Suppressor macrophage treated with lipopolysaccharide for 1 hour (primary cell): ENCODE measurements at places on chromosomes 2 and 18.
A peak's percentile ranks its signal among the peaks of the same experiment; 100 is the strongest.

DNA sequence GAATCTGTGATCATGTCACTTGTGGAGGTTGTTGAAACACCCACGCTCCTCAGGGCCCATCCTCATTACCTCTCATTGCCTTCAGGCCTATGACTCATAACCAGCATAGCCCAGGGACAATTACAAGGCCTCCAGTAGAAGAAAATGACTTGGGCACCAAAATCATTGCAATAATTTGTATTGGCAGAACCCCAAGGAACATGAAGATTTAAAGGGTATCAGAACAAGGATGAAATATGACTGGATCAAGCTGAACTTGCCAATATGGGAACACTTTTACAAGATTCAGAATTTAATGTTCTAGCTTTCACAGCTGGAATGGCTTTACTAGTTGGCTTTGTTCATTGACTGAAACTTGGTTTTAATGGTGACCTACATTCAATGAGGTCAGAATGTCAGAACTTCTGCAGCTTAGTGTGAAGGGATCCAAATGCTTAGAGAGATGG, 156.4 kb downstream of the COPS8 start:
- peak; percentile 59 for DNase-seq

DNA sequence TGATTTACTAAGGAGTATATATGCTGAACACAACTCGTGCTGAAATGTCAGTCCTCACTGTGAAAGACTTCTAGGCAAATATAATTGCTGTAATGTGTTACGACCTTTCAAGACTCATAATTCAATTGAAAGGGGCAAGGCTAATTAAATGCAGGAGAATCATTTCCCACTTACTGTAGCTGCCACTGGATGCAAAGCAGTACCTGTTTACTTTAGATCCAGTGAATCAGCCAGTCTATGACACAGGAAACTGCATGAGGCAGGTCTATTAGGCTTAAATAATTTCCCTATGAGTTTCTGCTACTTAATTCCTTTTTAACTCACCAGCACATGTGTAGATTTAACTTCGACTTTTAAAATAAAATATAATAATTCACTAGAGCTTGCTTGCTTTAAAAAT, 125.6 kb downstream of the CTNNA2 start:
- DNase-seq = no peak

DNA sequence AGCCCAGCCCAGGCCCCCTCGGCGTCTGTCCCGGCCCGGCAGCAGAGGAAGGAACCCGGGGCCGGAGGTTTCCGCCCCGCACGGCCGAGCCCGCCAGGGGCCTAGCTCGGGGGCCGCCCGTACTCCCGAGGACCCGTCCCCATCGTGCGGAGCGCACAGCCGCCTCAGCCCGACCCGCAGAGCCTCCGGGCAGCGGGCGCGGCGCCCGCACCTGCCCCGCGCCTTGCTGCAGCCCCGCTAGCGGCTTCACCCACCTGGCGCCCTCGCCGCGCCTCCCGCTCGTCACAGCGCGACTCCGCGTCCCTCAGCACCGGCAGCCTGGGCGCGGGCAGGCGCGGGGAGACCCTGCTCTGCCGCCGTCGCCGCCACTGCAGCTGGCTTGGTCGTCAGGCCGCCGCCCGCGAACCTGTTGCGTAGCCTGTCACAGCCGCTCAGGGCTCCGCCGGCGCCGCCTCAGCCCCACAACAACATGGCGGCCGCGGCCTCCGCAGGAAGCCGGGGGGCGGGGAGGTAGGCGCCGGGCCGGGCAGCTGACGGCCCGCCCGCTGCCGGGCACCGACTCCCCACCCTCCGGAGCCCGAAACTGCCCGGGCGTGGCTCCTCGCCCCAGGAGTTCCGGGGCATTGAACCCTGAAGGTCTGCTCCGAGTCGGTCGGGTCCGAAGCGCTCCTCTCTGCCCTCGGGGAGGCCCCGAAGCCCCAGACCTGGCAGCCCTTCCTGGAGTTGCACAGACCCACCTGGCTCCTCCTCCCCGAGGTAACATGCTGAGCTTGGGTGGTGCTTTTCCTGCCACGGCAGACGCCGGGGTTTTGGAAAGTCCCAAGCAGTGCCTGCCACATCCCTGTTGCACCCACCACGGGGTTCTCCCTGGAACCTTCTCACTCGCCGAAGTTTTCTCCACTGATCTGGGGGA, at the start of gene ITSN2:
TSS of gene ITSN2 (minus strand) at position 487 of the 913 bp plus-strand sequence. CDS start 32,454 bp downstream, outside the sequence.
- peak; percentile 88 for DNase-seq

GRCh38 chr18:55830544-55830943, 242.6 kb upstream of the TCF4 start:
- DNase-seq = peak; percentile 36

DNA sequence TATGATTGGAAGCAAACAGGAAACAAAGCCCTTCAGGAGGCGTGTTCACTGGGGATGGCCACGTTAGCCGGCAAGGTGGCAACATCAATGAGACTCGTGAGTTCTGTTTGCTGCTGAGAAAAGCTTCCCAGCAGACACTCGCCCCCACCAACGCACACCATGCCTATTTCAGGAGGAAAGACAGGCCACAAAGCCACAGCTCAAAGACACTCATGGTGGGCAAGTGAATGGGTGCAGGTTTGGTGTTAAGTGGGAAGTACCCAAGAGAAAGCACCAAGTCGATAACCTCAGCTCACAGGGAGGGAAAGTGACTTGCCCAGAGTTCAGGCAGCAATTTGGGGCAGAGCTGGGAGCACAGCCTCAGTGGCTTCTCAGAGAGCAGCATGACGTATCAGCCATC, 10.5 kb upstream of the MTERF4 start:
- DNase-seq = no peak

- DNase-seq = no peak
These were observed 13.9 kb downstream of the CROCC2 start for GRCh38 chr2:240919786-240920782.

GRCh38 chr2:195602687-195603086, 54.3 kb upstream of the SLC39A10 start:
- DNase-seq = no peak

DNA sequence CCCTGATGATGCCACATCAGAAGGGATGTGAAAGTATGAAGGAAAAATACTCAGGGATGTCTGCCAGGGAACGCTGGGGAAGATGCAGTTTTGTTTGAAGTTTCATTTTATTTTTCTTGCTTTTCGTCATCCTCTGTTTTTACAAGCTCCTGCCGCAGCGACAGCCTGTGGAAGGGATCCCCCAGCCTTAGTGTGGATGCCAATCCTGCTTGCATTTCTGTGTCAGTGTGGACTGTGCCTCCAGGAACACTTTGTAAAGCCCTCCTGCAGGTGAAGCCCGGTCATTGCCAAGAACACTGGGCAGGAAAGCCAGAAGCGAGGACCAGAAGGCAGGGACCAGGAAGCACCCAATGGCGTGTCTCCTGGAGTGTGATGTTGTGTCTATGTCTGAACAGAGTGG, 234.3 kb downstream of the SEPTIN10 start:
- DNase-seq = no peak

DNA sequence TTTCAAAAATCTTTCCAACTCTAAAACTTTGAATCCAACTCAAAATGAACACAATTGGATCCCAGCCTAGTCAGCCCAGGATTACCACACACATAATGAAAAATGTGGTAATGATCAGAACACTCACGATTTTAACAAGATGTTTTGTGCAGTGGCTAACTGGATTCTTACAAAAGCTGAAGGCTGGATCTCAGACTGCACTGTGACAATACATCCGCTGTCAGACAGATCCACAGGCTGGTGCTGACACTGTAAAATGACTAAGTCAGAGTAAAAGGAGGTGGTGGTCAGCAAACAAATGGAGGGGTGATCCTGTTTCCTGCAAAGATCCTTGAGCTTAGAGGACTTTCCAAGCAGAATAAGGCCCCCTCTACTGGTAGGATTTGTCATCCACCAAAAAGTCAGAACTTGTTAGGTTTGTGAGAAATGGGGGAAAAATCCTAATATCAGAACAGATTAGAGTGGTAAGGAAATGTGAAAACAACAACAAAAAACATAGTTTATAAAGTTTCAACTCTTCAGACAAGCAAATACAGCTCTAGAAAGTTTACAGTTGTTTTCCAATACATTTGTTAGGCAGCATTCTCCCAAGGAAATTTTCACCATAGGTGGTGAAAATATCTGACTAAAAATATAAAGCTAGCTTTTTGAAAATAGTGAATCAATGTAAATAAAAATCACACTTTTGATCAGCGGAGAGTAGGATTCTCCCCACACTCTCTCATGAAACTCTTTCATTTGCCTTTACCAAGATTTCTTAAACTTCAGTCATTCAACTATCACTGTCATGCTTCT, 211.9 kb downstream of the AGPS start:
- peak; percentile 44 for DNase-seq

- peak; percentile 70 for DNase-seq
These were observed 10.7 kb downstream of the USP34 start for GRCh38 chr2:61460163-61460562.

DNA sequence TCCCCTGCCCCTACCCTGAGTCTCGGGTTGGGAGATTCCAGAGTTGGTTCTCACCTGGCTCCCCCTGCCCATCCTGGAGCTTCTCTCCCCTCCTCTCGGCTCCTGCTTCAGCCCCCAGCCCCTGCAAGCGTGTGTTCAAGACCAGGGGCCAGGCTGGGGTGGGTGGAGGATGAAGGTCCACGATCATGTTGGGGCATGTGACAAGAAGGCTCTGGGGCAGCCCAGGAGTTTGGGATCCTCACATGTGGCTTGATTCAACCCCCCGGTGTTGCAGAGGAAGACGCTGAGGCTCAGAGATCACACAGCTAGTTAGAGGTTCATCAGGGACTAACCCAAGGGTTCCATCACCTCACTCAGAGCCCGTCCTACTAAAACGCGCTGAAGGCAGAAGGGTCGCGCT, 14.2 kb upstream of the TUBB6 start:
- DNase-seq = no peak

DNA sequence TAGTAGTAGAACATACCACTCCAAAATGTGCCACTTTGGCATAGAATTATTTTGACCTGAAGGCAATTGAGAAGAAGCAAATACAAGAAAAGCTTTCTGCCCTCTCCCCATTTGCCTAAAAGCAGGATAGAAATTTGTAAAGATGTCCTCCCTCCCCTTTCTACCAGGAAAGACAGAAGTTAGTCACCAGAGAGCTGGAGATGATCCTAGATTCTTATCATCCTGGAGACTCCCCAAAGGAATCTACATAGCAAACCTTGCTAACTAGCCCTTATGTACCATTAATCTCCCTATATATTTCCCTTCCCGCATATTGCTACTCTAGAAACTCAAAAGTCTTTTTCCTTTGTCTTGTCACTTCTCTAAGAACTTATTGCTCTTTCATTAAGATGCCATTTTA, 12.6 kb upstream of the TMEM37 start:
- DNase-seq = no peak

DNA sequence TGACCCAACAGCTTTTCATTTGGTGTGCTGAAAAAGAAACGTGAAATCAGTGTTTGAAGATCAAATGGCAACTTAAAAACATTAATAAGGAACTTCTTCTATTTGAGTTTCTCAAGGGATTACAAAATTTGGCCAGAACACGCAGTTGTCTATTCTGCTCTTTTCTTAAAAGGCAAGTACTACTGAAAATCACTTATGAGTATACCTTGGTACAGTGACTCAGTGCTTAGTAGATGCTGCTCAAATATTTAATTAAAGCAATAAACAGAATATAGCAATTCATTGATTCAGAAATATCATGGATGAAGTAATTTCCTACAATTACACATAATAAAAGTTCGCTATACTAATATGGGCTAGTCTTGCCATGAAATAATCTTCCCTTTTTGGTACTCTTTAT, 38.2 kb upstream of the MCM6 start:
- no peak for DNase-seq

GRCh38 chr2:144011553-144011952, 508.4 kb downstream of the ZEB2 start:
- no peak for DNase-seq

DNA sequence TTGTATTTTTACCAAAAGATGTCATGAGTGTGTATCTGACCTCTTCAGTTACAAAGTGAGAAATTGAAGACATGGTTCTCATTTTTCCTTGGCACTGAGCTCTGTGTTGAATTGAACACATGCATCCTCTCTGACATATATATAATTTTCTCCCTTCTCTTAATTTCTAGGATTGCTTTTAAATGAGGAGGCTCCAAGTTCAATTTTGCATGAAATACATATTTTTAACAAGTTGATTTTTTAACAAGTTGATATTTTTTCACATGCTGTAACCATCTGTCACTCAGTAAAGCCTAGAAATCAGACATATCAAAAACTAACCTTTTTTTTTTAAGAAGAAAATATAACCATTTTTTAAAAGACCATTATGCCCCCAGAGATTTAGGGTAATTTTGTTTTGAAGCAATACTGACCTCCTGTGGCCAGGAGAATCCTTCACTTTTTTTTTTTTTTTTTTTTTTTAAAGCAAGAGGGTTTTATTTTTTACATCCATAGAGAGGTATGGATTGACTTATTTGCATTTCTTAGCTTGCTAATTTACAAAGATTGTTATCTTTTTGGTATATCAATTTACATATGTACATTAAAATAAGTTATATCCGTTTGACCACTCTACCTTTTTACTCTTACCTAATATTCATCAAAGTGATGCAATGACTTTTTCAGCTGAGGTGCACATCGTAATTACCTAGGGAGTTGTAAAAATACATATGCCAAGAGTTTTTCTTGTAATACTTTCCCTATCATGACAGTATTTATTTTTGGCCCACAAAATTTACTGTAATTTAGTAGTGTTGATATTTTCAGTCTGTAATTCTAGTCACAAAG, 161.8 kb downstream of the SOCS6 start:
- no peak for DNase-seq

- no peak for DNase-seq
These were observed 101.4 kb upstream of the EPAS1 start for GRCh38 chr2:46195819-46196218.

GRCh38 chr2:37301408-37301807, 23.2 kb downstream of the PRKD3 start:
- DNase-seq = no peak

- peak; percentile 60 for DNase-seq
These were observed 8.2 kb downstream of the ADAM17 start for GRCh38 chr2:9547262-9547991.

GRCh38 chr2:85748039-85748734, 5.6 kb upstream of the ATOH8 start:
- no peak for DNase-seq

- no peak for DNase-seq
These were observed 6.9 kb downstream of the UGT1A10 start for GRCh38 chr2:233643128-233643527.

- no peak for DNase-seq
These were observed 14.1 kb downstream of the RIF1 start for GRCh38 chr2:151423760-151424159.

- no peak for DNase-seq
These were observed 982.6 kb upstream of the FANCL start for GRCh38 chr2:59223742-59224141.

DNA sequence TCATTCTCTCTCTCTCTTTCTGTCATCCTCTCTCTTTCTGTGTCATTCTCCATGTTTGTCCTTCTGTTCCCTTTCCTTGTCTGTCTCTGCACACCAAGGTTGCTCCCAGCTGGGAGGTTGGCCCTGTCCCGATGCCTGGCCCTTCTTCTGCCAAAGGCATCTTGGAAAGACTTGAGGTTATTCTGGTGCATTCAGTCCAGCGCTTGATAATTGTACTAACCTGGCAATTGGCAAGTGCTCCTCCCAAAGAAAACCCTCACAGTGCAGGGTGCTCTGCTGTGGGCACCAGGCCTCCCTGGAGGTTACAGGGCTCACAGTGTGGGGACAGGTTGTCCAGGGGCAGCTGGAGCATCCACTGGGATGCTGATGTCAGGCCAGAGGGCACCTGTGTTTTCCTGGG, 95.4 kb downstream of the GLI2 start:
- DNase-seq = no peak

GRCh38 chr2:11663427-11663826, 6.6 kb downstream of the NTSR2 start:
- no peak for DNase-seq

GRCh38 chr2:159708066-159708760, 4.1 kb upstream of the MARCHF7 start:
- no peak for DNase-seq

- no peak for DNase-seq
These were observed 46.7 kb upstream of the HS6ST1 start for GRCh38 chr2:128365217-128365905.
